ENCODE measurements at places on chromosomes 6 and 20.

- no peak for DNase-seq
Measured at GRCh38 chr6:113625850-113626249, 231.3 kb upstream of the MARCKS start.

GRCh38 chr6:144377586-144378210 is 92.6 kb downstream of the UTRN start:
- peak; percentile 92 for DNase-seq

DNA sequence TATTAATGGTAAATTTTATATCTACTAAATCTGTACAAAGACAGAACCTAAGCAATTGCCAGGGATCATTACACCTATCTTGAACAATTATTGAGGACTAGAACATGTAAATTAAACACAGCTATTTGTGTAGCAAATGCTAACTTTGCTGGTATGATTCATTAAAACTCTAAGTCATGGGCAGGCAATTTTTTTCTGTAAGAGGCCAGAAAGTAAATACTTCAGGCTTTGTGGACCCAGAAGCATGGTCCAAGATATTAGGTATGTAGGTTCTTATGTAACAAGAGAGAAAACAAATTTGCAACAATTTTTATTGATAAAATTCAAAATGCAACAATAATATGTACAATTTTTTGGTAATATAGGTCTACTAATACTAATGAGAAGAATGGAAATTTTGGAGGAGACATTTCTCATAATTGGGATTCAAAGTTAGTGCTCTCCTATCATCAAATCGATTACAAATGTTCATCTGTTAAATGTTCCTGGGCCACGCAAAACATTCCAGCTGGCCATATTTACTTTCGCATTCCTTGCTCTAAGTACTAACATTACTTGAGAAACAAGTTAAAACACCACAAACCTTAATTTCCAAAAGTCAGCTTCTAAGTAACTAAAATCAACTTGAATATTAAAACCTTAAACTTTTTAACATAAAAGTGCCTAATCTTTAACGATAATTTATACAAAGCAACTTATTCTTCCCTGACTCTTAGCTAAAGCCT is 4.3 kb downstream of the TMEM30A start:
- DNase-seq = peak; percentile 11

DNA sequence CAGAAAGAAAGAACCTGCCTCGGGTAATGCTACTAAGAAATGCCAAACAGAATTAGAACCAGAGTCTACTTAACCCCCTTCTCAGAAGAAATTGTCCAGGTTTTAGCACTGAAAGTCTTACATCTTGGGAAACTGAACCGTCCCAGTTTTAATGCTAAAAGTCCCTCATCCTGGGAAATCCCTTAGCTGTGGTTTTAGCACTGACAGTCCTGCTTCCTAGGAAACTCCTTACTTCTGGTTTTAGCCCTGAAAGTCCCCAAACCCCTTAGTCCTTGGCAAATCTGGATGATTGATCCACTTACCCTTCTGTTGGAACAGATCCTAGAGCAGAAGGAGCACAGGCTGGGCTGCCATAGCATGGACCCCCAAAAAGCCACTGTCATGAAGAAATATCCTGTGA is 4.8 kb upstream of the TMEM14A start:
- no peak for DNase-seq

DNA sequence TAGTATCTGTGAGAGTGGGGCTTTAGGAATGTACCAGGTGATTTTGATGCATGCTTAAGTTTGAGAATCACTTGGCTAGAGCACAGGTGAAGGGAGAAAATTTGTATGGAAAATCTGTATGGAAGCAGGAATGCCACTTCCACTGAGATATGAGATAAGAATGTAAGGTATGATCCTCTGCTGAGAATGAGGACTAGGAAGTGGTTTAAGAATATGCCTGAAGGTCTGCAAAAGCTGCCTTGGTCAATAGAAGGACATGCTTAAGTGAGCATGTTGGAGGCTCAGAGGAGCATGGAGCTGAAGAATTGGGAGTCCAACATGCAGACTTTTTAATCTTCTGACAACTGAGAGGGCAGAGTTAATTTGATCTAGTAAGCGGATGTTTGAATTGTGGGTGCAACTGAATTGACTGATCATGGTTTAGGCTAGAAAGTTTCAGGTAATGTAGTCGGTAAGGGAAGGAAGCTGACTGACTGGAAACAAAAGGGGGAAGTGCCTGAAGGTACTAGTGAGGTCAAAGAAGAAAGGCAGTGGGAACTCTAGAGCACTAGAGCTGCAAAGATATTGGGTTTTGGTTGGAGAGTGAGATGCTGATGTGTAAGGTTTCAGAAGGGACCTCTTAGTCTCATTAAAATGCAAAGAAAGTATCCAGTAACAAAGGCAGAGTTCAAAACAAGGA is 28.6 kb upstream of the NOTCH4 start:
- DNase-seq = no peak

DNA sequence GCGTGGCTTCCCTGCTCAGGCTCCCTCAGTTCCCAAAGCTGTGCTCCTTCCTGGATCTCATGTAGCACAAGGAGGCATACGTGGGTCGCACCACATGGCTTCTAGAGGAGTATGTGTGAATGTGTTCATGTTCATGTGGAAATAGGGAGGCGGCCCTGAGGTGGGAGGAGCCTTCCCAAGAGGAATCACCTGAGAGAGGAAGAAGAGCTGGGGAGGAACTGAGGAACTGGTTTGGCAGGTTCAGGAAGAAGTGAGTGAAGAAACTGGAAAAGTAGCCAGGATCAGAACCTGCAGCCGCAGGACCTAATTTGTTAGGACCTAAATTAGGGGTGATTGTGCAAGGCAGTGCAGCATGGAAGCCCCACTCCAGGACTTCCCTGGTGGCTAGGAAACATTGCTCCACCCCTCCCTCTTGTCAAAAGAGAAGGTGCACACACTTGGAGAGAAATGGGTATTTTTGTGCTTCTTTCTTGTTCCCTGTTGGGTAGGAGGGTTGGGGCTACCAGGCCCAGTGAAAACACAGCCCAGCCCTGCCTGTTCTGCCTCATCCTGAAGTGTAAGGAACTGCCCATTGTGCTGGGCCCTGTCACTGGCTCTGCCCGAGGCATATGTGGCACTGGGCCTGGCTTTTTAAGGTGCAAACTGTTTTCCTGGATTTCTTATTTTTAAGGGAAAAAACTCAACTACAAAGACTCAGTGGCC is 20.7 kb downstream of the SYNJ2 start:
- DNase-seq = no peak

DNA sequence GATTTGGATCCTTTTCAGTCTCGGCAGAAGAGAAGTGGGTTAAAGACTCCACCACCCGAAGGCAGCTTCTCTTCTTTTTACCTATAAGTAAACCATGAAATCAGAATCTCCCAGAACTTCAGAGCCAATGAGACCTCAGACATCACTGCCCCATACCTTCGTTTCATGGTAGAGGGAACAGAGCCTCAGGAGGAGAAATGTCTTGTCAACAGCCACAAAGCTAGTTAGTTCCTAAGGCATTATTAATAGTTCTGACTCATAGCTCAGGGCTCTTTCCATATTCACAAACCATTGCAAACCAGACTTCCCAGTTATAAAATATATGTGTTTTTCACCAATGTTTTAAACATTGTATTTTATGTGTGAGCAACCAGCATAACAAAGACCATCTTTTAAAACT is 118.7 kb upstream of the RIPOR2 start:
- DNase-seq = peak; percentile 86

GRCh38 chr6:112343977-112344376 is 3.2 kb upstream of the RFPL4B start:
- no peak for DNase-seq

DNA sequence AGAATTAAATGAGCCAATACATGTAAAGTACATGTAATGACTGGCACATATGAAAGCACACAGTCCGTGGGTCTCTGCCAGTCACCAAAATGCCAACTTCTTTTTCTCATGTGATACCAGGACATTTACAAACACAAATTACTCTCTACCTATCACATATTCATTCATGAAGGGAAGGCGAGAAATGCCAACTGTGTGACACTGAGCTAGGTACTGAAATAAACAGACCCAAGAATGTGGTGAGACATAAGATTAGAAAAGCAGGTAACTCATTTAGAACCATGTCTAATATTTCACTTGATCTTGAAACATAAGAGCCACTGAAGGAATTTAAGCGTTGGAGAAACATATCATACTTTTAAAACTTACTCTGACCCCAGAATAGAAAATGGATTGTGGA is 41.4 kb downstream of the HBS1L start:
- no peak for DNase-seq

DNA sequence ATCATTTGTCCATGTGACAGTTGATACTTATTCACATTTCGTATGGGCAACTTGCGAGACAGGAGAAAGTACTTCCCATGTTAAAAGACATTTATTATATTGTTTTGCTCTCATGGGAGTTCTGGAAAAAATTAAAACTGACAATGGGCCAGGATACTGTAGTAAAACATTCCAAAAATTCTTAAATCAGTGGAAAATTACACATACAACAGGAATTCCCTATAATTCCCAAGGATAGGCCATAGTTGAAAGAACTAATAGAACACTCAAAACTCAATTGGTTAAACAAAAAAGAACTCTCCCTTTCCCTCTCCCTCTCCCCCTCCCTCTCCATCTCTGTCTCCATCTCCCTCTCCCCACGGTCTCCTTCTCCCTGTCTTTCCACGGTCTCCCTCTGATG is 19.4 kb upstream of the EIF2S2 start:
- no peak for DNase-seq

- DNase-seq = peak; percentile 80
Measured at GRCh38 chr20:10306440-10307358, 88.1 kb downstream of the SNAP25 start.

GRCh38 chr6:147861696-147862095 is 353.2 kb downstream of the SAMD5 start:
- no peak for DNase-seq

DNA sequence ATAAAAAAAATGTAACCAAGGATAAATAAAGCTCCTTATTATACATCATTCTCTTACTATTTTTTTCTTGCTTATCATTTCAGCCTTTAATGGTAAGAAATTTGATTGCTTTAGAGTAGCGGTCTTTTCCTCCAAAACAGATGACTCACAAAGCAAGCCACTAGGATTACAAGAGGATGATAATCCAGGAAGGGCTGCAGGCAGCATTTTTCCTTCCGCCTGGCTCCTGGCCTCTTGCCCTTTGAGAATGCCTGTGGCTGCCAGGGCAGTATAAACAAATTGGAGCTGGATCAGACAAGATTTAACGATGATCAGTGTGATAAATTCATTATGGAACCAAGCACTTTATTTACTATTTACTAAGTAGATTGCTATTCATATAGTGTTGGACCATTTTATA is 9.7 kb upstream of the FBXL4 start:
- peak; percentile 89 for DNase-seq

DNA sequence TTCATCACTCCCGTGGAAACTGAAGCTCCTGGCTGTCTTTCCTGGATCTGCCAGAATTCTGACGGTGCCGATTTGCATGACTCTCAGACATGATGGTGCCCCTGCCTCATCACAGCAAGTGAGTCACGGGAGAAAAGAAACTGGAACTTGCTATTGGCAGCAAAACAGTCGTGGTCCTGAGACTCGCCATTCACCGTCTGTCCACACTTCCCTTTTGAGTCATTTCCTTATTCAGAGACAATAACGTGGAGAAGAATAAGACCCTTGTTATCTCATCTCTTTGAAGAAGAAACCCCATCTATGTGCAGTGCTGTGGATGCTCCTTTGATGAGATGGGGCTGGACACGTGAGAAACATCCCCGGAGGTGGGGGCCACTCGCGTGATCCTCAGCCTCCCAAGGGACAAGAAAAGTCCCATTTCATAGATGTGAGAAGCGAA is 4.2 kb downstream of the GPR31 start:
- no peak for DNase-seq

GRCh38 chr6:4020822-4021132 is 58.2 kb downstream of the FAM217A start:
- no peak for DNase-seq
